Dermis microvascular lymphatic vessel endothelial cell (primary cell): ENCODE measurements at places on chromosomes 1 and 21.

DNA sequence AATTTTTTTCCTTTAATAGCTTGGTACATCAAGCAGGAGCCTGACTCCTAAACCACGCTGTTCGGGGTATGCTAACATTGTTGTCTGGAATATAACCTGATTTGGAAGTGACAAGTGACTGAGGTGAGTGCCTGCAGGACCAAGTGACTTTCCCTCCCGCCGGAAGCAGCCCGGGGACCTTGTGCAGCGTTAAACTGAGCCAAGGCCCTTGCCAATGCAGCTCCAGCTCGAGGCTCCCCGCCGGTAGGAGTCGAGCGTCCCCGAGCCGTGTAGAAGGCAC, 716 bp upstream of the MTARC1 start:
- no peak for DNase-seq

- DNase-seq = no peak
Observed at GRCh38 chr1:227909188-227909587, 38.5 kb downstream of the WNT9A start.

DNA sequence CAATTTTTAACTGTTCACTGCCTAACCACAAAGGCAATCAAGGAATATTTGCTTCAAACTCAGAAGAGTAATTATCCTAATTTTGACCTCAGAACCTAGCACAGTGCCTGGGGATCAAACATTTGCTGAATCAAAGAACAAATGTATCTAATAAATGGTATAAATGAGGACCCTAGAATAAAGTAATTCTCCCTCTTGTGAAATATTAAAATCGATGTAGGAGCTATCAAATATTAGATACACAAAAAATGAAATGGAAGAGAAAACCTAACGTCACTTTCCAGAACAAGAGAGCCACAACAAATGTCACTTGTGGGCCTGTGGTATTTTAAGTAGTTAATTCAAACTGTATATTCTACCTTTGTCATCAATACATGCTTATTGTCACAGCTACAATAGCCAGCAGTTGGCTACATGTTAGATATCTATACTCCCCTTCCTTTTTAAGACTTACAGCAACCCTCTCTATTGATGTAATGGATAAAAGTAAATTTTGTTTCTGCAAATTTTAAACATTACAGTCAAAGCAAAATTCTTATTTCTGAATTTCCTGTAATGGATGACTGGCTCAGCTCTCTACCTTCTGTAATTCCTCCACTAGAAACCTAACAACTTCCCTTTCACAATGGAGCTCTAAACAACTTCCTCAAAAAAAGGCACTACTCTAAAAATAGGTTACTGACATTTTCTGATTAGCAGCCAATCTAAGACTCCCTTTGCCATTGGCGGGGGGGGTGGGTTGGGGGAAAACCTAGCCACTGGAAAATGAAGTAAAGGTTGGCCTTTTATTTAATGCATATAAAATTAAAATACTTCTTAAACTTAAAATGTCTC, 37.6 kb downstream of the PUM1 start:
- peak; percentile 15 for DNase-seq

DNA sequence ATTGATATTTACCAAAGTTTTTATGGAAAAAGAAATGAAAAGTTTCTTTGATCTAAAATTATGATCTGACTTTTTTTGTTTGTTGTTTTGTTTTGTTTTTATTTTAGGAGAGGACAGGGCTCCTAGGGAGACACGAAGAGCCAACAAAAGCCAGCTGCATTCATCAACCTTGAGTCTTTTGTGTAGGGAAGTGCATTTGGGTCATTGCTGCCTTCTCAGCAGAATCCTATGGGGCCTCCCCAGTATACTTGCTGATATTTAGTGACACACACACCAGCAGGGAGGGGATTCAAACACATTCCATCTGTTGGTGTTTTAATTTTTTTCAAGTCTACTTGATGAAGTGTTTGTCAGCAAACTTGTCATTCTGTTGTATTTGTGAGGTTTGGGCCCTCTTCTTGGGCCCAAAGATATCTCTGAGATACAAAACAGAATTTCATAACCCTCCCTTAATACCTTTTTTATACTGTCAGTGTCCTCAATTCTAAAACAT, 203.5 kb downstream of the NTNG1 start:
- DNase-seq = no peak

- no peak for DNase-seq
Observed at GRCh38 chr1:178335426-178335825, 161.3 kb downstream of the CLEC20A start.

GRCh38 chr1:64892576-64893573, 73.5 kb downstream of the JAK1 start:
- no peak for DNase-seq
